ENCODE measurements at places on chromosomes 4 and X. TPM values are rescaled to one million over a fixed set of nuclear protein-coding genes. Genes with fewer than 3 reads are reported as not detected.

- no peaks in the 10 kb centered on the region for H3K27me3 ChIP-seq
- no peak for DNase-seq
- H3K36me3 ChIP-seq: no peaks in the 10 kb centered on the region
- no peak overlapping the region for H3K4me3 ChIP-seq
- H3K27ac ChIP-seq: no peak overlapping the region
These were observed 94.5 kb downstream of the ANXA3 start for GRCh38 chr4:78645853-78646757.

CXCL1 gene
- 0.86 TPM for total RNA-seq

GRCh38 chr4:70522626-70523025 is 4.3 kb downstream of the AMTN start:
- H3K27ac ChIP-seq: no peak overlapping the region
- H3K27me3 ChIP-seq: no peaks in the 10 kb centered on the region
- no peaks in the 10 kb centered on the region for H3K4me1 ChIP-seq
- H3K36me3 ChIP-seq: no peaks in the 10 kb centered on the region
- DNase-seq: no peak

GRCh38 chr4:183026701-183027100 is 72.4 kb upstream of the WWC2 start:
- no peak overlapping the region for H3K27ac ChIP-seq
- H3K4me3 ChIP-seq: no peak overlapping the region
- no peaks in the 10 kb centered on the region for H3K4me1 ChIP-seq
- no peaks in the 10 kb centered on the region for H3K36me3 ChIP-seq

DNA sequence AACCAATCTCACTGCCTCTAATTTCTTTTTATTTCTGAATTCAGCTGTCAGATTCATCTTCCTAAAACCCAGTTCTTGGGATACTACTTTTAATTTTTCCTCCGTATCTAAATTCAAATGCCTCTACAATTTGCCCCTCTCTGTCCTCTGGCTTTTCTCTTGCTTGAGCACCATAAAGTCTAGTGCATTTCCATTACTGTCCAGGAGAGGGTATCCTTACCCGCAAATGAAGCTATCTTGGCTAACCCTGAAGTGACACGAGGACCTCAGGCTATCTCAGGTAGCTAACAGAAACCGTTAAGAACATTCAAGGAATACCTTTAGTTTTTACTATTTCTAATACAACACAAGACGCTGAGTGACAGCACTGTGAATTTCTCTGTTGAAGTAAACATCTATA is 49.4 kb upstream of the PRR32 start:
- no peaks in the 10 kb centered on the region for H3K27me3 ChIP-seq
- no peaks in the 10 kb centered on the region for H3K36me3 ChIP-seq
- H3K27ac ChIP-seq: no peak overlapping the region
- H3K4me3 ChIP-seq: no peak overlapping the region

DNA sequence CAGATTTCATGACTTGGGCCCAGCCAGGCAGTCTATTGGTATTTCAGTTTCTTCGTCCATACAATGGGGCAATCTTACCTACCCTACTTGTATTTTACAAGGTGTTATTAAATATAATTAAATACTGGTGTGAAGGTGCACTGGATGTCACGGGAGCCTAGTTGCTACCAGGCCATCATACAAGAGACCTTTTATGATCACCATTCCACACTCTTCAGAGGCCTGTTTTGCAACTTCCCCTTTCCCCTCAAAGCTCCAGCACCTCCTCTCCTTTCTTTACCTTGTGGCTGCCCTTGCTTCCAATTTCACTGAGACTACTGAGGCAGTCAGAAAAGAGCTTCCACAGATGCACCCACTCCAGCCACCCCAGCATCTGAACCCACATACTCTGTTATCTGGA is 93.8 kb upstream of the HELT start:
- H3K36me3 ChIP-seq: no peaks in the 10 kb centered on the region
- no peak overlapping the region for H3K27ac ChIP-seq
- no peaks in the 10 kb centered on the region for H3K27me3 ChIP-seq

GRCh38 chrX:21674430-21675186 is 16.5 kb upstream of the KLHL34 start:
- H3K27me3 ChIP-seq: no peaks in the 10 kb centered on the region
- H3K36me3 ChIP-seq: no peaks in the 10 kb centered on the region
- H3K4me1 ChIP-seq: no peaks in the 10 kb centered on the region
- no peak overlapping the region for H3K4me3 ChIP-seq

DNA sequence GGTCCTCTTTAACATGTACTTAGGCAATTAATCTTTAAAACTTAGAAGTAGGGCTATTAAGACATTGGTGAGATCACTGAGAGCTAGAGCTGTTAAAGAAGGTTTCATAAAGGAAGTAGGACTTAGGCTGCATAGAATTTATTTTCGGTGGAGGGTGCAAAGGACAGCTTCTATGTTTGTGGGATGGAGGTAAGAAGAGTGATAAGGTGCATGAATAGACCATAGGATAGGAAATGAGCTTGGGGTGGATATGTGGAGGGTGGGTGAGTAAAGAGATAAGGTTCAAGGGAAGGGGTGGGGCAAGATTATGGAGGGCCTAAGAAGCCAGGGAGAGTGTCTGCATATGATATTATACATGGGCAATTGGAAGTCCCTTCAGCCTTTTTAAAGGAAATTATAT is 15.9 kb downstream of the RTL9 start:
- peaks cover 3% of the 10 kb centered on the region for H3K4me1 ChIP-seq
- DNase-seq: no peak
- H3K4me3 ChIP-seq: no peak overlapping the region
- H3K27ac ChIP-seq: no peak overlapping the region

- no peaks in the 10 kb centered on the region for H3K36me3 ChIP-seq
- H3K4me1 ChIP-seq: no peaks in the 10 kb centered on the region
- no peak overlapping the region for H3K4me3 ChIP-seq
- no peaks in the 10 kb centered on the region for H3K27me3 ChIP-seq
- DNase-seq: no peak
These were observed 10.2 kb upstream of the MAOB start for GRCh38 chrX:43892336-43892870.

DNA sequence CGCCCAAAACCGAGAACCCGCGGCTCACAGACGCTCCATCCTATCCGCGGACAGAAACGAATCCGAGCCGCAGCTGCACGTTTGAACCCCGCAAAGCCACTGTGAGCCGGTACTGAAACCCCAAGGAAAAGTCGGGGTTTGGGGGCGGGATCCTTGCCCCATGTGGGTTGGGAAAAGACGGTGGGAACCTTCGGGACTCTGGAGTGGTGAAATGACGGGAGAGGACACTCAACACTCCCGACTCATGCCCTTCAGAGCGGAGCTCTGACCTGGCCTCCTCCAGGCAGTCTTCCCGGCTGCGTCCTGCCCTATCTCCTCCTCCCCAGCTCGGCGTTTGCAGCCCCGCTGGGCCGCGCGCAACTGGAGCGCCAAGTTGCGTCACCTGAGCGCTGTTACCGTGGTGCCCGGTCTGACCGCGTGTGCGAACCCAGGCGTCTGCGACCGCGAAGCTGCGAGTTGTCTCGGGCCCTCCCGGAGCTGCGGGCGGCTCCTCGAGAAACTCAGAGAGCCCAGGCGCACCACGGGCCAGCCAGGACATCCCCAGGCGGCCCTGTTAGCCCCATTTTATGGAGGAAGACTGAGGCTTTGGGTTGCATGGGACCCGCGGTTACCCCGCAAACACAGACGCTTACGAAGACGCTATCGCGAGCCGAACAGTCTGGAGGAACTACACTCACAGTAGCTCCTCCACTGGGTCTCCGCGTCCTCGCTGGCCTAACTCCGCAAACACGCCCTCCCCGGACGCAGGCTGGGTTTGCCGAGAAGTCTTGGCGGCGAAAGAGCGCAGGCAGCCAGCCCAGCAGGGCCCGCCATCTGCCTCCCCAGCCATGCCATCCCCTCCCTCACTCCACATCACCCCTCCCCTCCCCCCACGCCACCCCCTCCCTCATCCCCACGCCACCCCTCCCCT is 20.3 kb upstream of the HMX1 start:
- no peak overlapping the region for H3K4me3 ChIP-seq
- peaks cover 99% of the 10 kb centered on the region for H3K27me3 ChIP-seq
- DNase-seq: peak; percentile 80
- no peaks in the 10 kb centered on the region for H3K4me1 ChIP-seq
- no peaks in the 10 kb centered on the region for H3K36me3 ChIP-seq

ATP2B3 gene
- total RNA-seq: not detected

GRCh38 chrX:109847257-109848187 is 114.5 kb upstream of the ACSL4 start:
- DNase-seq: no peak
- no peaks in the 10 kb centered on the region for H3K4me1 ChIP-seq
- no peaks in the 10 kb centered on the region for H3K27me3 ChIP-seq
- no peaks in the 10 kb centered on the region for H3K36me3 ChIP-seq
- no peak overlapping the region for H3K4me3 ChIP-seq

DNA sequence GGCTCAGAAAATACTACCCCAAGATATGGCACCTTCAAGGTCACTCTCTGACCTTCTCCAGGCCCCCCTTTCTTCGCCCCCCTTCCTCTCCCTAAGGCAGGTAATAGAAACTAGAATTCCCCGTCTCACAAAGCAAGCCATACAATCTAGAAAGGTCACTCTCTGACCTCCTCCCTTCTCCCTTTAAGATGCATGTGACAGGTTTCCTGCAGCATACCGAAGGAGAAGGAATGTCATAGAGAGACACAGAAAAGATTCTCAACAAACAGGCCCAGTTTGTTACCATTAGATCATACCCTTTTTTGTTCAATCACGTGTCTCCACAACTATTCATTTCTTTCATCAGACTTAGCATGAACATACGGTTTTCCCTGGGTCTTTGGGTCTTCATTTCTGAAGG is 51.2 kb upstream of the RBMXL3 start:
- no peaks in the 10 kb centered on the region for H3K36me3 ChIP-seq
- no peak overlapping the region for H3K27ac ChIP-seq
- H3K27me3 ChIP-seq: no peaks in the 10 kb centered on the region
- H3K4me3 ChIP-seq: no peak overlapping the region
- no peak for DNase-seq

- no peak overlapping the region for H3K4me3 ChIP-seq
- no peaks in the 10 kb centered on the region for H3K4me1 ChIP-seq
- no peaks in the 10 kb centered on the region for H3K36me3 ChIP-seq
- no peak overlapping the region for H3K27ac ChIP-seq
These were observed 121.3 kb downstream of the PPARGC1A start for GRCh38 chr4:23768541-23768940.

SH2D1A gene
- not detected for total RNA-seq

- no peak for DNase-seq
- no peak overlapping the region for H3K27ac ChIP-seq
- no peaks in the 10 kb centered on the region for H3K36me3 ChIP-seq
- H3K4me1 ChIP-seq: no peaks in the 10 kb centered on the region
These were observed 380.4 kb downstream of the GPM6A start for GRCh38 chr4:175431694-175432093.

GRCh38 chr4:87423317-87424098 is 1.1 kb downstream of the NUDT9 start:
- H3K36me3 ChIP-seq: no peaks in the 10 kb centered on the region
- DNase-seq: no peak
- no peaks in the 10 kb centered on the region for H3K27me3 ChIP-seq
- peak overlapping the region; percentile 94 for H3K4me3 ChIP-seq
- peaks cover 4% of the 10 kb centered on the region for H3K4me1 ChIP-seq

CASK gene
- total RNA-seq: 87.1 TPM

DNA sequence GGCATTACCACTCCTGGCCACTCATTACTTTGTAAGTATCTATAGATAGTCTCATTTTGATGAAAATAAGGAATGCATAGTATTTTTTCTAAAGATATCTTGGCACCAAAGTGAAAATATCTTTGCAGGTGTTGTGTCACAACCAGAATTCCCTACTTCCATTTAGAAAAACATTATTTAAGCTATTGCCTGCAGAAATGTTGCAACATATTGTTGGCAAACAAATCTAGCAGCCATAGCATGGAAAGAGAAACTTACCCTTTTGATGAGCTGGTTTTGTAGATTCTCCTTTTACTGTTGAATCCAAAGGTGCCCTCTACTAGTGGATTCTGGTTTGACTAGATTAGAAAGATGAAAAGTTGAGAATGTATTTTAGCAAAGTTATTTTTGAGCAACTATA is 138.8 kb downstream of the AREG start:
- DNase-seq: no peak
- no peaks in the 10 kb centered on the region for H3K27me3 ChIP-seq
- H3K36me3 ChIP-seq: no peaks in the 10 kb centered on the region
- H3K27ac ChIP-seq: no peak overlapping the region
- no peaks in the 10 kb centered on the region for H3K4me1 ChIP-seq
- no peak overlapping the region for H3K4me3 ChIP-seq

PRRG1 gene
- total RNA-seq: 2.9 TPM

GRCh38 chrX:116142976-116143375 is 27.6 kb upstream of the AGTR2 start:
- no peaks in the 10 kb centered on the region for H3K36me3 ChIP-seq
- H3K4me3 ChIP-seq: no peak overlapping the region
- no peak overlapping the region for H3K27ac ChIP-seq
- no peaks in the 10 kb centered on the region for H3K27me3 ChIP-seq
- no peak for DNase-seq

DNA sequence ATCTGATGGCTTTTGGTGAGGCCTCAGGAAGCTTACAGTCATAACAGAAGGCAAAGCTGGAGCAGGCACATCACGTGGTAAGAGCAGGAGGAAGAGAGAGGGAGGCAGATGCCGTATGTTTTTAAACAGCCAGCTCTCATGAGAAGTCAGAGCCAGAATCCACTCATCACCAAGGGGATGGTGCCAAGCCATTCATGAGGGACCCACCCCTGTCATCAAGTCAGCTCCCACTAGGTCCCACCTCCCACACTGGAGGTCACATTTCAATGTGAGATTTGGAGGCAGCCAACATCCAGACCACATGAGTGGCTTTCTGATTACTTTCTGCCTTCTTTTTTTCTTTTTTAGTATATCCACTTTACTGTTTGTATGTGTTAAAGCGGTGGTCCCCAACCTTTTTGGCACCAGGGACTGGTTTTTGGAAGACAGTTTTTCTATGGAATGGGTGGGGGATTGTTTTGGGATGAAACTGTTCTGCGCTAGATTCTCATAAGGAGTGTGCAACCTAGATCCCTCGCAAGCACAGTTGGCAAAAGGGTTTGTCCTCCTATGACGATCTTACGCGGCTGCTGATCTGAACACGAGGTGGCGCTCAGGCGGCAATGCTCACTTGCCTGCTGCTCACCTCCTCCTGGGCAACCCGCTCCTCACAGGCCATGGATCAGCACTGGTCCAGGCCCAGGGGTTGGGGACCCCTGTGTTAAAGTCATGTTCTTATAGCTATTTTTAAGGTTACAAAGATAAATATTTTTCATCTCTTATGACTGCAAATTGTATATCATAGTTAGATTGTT is 61.7 kb downstream of the SLIT2 start:
- no peak overlapping the region for H3K27ac ChIP-seq
- no peaks in the 10 kb centered on the region for H3K4me1 ChIP-seq
- DNase-seq: peak; percentile 91
- no peaks in the 10 kb centered on the region for H3K36me3 ChIP-seq
- no peak overlapping the region for H3K4me3 ChIP-seq
- peaks cover 16% of the 10 kb centered on the region for H3K27me3 ChIP-seq

- no peaks in the 10 kb centered on the region for H3K27me3 ChIP-seq
- no peak overlapping the region for H3K4me3 ChIP-seq
- H3K27ac ChIP-seq: no peak overlapping the region
- H3K4me1 ChIP-seq: peaks cover 3% of the 10 kb centered on the region
- no peaks in the 10 kb centered on the region for H3K36me3 ChIP-seq
These were observed 135.0 kb downstream of the RBM46 start for GRCh38 chr4:154916068-154916467.

PNMA5 gene
- 0.09 TPM for total RNA-seq

GRCh38 chrX:52544147-52544840 is 27.4 kb upstream of the XAGE1B start:
- no peak overlapping the region for H3K27ac ChIP-seq
- H3K36me3 ChIP-seq: no peaks in the 10 kb centered on the region
- DNase-seq: no peak
- H3K27me3 ChIP-seq: no peaks in the 10 kb centered on the region
- H3K4me3 ChIP-seq: no peak overlapping the region
- no peaks in the 10 kb centered on the region for H3K4me1 ChIP-seq

GSX2 gene
- total RNA-seq: not detected

Data from endodermal cell (in vitro differentiated cells).